Brain (organoid and tissue), 16 donors: ENCODE measurements at places on chromosomes 4 and X.

GRCh38 chr4:92334716-92335350, 31.1 kb downstream of the GRID2 start:
- DNase-seq = peak; percentile 33

DNA sequence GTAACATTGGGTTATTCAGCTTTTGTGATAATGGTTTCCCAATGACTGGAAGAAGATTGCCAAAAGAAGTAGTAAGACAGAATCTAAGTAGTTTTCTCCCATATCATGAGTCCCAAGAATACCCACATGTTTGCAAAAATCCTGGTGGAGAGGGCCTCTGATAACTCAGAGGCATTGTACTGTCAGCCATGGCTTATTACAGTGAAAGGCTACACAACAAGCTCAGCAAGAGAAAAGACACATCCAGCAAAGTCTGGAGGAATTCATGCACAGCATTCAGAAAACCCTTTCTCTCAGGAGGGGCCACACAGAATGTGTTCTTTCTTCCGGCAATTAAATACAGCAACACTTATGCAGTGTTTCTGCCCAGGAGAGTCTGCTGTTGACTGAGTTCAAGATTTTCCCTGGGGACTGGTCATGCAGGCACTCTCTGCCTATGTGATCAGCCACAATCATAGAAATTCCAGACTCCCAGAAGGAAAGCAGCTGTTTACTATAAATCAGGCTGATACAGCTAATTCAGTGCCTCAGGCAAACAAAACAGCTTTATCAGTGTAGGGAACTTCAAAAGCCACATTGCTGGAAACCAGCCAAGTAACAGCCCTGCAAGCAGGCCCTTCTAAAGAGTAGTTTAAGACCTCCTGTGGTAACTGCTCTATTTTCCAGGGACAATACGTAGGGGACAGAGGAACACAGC, 937.1 kb downstream of the CCSER1 start:
- peak; percentile 90 for DNase-seq

GRCh38 chrX:42837747-42838146, 59.8 kb upstream of the PPP1R2C start:
- no peak for DNase-seq

DNA sequence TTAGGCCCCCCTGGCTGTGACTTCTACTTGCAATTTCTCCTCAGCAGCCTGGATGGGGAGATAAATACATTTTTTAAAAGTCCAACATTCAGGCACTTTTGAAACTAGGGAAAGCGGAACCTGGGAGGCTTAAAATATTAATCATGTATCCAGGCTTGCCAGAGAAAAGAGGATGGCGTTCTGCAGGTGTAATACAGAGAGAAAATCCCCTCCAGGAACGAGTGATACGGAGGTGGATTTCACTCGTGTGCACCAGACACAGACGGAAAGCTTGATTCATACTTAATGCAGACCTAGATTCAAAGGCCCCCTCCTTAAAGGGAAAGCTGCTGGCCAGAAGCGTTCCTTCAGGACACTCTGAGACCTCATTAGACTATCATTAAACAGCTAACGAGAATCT, 354.0 kb upstream of the BOD1L1 start:
- DNase-seq = peak; percentile 50

DNA sequence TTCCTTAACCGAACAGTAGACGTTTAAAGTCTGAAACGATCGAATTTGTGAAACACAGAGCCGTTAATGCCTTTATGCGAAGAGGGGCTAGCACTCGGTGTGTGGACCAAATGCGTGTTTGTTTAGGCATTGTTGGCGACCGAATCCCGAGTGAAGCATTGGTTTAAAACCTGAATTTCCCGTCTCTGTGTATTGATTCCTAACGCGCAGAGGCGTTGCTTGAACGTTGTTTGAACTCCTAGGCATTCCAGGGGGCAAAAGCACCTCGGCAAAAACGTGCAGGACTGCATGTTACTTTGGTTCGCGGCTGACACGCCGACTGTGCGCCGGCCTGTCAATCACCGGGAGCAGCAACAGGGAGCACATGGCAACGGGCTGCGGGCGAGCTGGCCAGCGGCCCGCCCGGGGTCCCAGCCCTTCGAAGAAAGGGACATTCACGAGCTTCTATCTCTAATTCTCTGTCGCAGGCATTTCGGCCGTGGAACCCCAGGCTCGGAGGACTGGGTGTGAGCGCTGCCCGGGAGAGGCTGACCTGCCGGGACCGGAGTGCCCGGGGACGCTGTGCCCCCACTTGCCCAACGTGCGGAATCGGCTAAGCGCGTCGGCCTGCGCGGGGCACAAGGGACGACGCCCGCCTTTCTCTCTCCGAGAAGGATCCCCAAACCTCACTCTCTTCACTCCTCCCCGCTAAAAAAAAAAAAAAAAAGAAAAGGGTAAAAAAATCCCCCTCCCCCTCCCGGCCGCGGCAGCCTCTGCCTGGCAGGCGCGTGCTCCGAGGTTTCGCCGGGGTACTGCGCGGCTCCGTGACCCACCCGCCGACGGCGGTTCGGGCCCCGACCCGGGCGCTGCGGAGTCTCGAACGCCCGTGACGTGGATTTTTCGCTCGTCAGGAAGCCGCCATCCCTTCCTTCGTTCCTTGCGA, 810 bp downstream of the SPRY1 start:
- peak; percentile 81 for DNase-seq

GRCh38 chr4:804804-805203, 21.1 kb downstream of the CPLX1 start:
- DNase-seq = no peak

DNA sequence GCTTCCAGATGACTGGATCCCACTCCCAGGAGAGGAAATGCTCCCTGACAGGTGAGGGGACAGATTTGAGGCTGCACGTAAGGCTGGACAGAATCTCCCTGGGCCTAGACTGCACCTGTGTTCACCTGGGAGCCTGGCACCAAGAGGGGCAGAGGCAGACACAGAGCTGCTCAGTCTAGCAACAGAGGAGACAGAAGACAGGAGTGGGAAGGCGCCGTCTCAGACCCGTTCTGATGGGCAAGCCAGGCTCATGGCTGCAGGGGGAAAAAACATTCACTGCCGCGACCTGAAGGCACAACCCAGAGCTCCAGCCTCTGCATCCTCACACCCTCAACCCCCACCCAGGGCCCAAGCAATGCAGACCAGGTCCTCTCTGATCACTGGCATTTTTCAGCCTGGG, 16.8 kb downstream of the BCAP31 start:
- DNase-seq = no peak

DNA sequence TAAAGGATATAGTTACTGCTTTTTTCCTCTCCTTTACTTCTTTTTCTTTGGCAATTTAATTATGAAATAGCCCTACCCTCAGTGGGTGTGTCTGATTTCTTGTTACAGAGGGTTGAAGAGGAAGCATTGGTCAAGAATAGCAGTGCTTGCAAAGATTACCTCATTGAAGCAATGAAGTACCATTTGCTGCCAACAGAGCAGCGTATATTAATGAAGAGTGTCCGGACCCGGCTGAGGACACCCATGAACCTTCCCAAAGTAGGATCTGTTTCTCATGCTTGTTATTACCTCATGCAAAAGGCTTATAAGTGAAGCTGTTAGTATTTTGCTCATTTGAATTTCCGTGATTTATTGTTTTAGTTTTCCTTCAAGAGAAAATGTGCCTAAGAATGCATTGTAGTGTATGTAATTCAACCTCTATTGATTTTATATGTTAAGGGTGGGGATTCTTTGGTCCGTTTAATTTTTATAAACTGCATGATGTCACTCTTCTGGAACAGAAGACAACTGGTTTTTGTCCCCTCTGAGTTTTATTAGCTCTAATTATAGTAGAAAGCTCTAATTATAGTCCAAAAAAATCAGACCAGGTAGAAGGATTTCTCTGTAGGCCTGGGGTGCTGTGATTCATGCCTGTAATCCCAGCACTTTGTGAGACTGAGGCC, 27.9 kb upstream of the MSMO1 start:
- no peak for DNase-seq
